ENCODE measurements at places on chromosomes 11 and 22. TPM values are rescaled to one million over a fixed set of nuclear protein-coding genes. Genes with fewer than 3 reads are reported as not detected.

GRCh38 chr11:47950396-47950795 is 30.0 kb upstream of the PTPRJ start:
- no peaks in the 10 kb centered on the region for H3K27me3 ChIP-seq
- no peak overlapping the region for H3K4me3 ChIP-seq
- no peaks in the 10 kb centered on the region for H3K36me3 ChIP-seq
- H3K4me1 ChIP-seq = no peaks in the 10 kb centered on the region

BRSK2 gene
- 2.4 TPM for total RNA-seq

- no peak overlapping the region for H3K4me3 ChIP-seq
- DNase-seq = no peak
- no peak overlapping the region for H3K27ac ChIP-seq
- H3K4me1 ChIP-seq = no peaks in the 10 kb centered on the region
Measured at GRCh38 chr11:116129456-116129855, 625.2 kb upstream of the CADM1 start.

DNA sequence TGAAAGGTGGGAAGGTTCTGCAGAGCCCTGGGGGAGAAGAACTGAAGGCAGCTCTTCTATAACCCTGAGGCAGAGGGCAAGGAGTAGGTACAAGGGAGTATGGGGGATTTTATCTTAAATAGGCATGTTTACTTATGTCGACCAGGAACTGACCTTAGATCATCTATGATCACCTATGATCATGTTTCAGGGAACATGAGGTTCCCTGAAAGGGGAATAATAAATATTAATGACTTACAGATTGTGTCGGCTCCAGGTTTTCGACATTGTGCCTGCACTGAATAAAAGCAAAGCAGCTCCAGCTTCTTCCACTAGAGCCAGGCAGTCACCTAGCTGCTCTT is 9.9 kb downstream of the GSTP1 start:
- no peak for DNase-seq
- H3K4me3 ChIP-seq = no peak overlapping the region
- no peaks in the 10 kb centered on the region for H3K27me3 ChIP-seq
- peaks cover 3% of the 10 kb centered on the region for H3K4me1 ChIP-seq
- peaks cover 9% of the 10 kb centered on the region for H3K36me3 ChIP-seq

DNA sequence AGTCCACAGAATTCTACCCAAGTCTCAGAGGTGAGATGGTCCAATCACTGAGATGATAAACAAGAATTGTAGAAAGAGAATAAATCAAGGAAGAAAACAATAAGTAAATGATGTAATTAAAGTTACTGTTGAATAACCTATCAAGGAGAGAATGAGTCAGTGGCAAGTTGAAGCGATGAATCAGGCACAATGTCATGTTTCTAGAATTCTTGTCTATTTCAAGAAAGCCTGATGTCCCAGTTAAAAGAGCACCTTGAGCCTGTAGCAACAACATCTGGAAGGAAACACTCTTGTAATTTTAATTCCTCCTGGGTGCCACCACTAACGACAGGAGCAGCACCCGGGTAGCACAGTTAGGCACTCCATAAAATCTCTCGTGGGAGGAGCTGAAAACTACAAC is 67.9 kb upstream of the SLC35C1 start:
- H3K27ac ChIP-seq = no peak overlapping the region
- H3K4me1 ChIP-seq = no peaks in the 10 kb centered on the region
- H3K4me3 ChIP-seq = no peak overlapping the region
- no peaks in the 10 kb centered on the region for H3K27me3 ChIP-seq

DNA sequence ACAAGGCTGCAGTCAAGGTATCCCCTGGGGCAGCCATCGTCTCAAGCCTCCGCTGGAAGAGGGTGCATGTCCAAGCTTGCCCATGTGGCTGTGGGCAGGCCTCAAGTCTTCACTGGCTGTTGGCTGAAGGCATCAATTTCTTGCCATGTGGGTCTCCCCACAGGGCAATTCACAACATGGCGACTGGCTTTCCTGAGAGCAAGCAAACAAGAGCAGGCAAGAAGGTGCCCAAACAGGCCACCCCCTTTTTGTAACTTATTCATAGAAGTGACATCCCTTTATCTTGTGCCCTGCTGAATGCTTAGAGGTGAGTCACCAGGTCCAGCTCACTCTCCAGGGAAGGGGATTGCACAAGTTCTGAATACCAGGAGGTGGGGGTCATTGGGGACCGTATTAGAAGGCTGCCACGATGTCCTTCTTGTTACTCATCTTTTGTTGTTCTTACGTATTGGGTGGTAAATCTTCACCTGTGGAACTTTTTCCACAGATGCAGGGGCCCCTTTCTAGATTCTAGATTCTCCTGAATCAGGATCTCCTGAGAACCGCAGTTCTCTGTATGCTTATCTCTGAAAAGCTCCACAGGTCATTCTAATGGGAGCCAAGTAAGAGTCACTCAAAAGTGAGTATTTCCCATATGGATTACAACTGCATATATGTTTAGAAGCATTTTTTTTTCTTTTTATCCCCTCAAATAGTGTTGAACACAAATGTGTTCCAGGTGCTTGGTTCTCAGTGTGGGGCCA is 44.2 kb upstream of the MICAL2 start:
- H3K27me3 ChIP-seq = no peaks in the 10 kb centered on the region
- H3K4me3 ChIP-seq = no peak overlapping the region
- DNase-seq = no peak
- H3K27ac ChIP-seq = peak overlapping the region; percentile 4
- H3K36me3 ChIP-seq = no peaks in the 10 kb centered on the region

MMP12 gene
- total RNA-seq = not detected

- H3K4me1 ChIP-seq = no peaks in the 10 kb centered on the region
- no peaks in the 10 kb centered on the region for H3K36me3 ChIP-seq
- no peak overlapping the region for H3K27ac ChIP-seq
- H3K4me3 ChIP-seq = no peak overlapping the region
- no peaks in the 10 kb centered on the region for H3K27me3 ChIP-seq
- DNase-seq = no peak
Measured at GRCh38 chr11:27618281-27618915, 81.9 kb downstream of the BDNF start.

DNA sequence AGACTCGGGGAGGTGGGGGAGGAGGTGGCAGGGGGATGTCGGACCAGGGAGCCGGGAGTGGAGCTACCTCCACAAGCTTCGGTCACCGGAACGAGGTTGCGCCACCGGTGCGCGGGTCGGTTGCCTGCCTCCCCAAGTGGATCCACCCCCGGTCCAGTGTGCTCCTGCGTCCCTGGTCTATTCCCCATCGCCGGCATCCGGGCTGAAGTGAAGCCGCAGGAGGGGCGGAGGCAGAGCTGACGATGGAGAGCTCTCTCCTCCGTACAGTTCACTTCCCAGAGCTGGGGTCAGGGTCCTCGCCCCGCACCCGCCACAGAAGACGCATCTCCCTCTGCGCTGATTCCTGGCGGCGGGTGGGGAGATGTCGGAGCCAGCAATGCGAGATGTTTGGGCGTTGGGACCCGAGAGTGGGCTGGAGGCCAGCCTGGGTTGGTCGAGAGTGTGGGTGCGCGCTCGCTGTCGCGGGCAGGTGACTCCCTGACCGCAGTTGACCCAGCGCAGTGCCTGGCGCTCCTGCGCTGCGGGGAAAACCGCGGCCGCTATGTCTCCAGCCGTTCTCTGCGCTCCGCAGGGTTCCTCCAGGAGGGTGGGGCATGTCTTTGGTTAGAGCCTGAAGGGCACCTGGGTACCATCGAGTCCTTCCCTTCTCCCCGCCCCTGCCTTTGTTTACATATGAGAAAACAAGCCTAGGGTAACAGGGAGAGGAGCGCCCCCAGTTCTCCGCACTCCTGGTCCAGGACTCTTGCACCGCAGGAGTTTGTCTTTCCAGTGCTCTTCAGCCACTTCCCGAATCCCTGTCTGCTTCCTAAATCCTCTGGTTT is 1.7 kb downstream of the C11orf96 start:
- peak overlapping the region; percentile 57 for H3K4me3 ChIP-seq
- peak overlapping the region; percentile 86 for H3K27ac ChIP-seq
- peaks cover 41% of the 10 kb centered on the region for H3K4me1 ChIP-seq
- no peaks in the 10 kb centered on the region for H3K36me3 ChIP-seq
- no peak for DNase-seq
- H3K27me3 ChIP-seq = no peaks in the 10 kb centered on the region

All from tibial nerve (tissue), 4 donors.